ENCODE measurements at places on chromosomes 4 and X. TPM values are rescaled to one million over a fixed set of nuclear protein-coding genes. Genes with fewer than 3 reads are reported as not detected.

DNA sequence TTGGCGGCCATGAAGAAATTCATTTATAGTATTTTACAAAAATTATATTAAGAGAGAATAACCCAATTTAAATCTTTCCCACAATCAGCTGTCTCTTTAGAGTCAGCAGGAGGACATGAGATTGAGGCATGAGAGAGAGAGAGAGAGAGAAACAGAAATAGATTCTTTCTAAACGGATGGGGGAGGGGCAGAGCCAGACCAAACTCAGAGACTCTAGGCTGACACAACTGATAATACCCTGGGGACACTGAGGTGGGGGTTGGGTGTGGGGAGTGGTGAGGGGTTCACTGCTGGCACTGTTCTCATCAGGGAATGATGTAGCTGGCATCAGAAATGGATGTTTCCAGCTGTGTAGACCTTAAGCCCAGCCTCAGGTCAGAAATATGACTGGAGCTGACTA, 20.5 kb upstream of the HOPX start:
- no peak for DNase-seq

Gene RNF175
- polyA plus RNA-seq = 5.6 TPM

- no peak for DNase-seq
These were observed 10.0 kb upstream of the PLK4 start for GRCh38 chr4:127870688-127871087.

Gene SPANXC
- not detected for polyA plus RNA-seq

DNA sequence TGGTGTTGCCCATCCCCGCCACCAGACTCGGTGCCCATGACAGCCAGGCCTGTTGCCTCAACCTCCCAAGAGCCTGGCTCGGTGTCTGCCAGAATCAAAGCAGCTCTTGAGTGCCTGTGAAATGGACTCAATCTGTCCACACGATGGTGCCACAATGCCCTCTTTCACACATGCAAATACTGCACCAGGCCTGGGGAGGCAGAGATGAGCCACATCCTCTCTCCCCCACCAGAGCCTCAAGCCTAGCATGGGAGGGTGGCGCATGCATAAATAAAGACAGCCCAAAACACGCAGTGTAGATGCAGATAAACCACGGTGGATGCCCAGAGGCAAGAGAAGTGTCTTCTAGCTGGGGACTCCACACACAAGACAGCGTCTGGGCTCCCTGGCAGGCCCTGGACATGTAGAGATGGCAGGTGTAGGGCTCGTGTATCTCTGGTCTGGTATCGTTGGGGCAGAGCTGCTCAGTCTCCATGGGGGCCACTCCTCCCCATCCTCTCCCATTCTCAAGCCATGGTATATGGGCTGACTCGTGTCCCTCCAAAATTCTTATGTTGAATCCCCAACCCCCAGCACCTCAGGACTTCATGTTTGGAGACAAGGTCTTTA, 65.6 kb downstream of the JAKMIP1 start:
- DNase-seq = no peak

DNA sequence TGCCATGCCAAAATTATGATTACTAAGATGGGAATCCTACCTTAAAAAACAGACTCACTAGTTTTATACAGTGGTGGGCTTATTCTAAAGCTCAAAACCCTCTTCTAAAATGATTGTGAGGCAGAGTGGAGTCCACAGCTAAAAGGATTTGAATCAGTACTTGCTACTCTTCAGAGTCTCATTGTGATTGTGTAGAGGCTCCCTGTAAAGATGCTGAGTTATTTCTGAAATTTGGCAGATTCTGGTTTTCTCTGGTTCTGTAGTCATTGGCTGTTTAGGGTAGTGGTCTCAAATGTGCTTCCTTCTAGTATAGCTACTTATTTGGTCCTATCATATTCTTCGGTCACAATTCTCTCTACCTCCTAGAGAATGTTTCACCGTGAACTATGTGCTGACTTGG, 104.1 kb downstream of the FBXW7 start:
- DNase-seq = no peak

DNA sequence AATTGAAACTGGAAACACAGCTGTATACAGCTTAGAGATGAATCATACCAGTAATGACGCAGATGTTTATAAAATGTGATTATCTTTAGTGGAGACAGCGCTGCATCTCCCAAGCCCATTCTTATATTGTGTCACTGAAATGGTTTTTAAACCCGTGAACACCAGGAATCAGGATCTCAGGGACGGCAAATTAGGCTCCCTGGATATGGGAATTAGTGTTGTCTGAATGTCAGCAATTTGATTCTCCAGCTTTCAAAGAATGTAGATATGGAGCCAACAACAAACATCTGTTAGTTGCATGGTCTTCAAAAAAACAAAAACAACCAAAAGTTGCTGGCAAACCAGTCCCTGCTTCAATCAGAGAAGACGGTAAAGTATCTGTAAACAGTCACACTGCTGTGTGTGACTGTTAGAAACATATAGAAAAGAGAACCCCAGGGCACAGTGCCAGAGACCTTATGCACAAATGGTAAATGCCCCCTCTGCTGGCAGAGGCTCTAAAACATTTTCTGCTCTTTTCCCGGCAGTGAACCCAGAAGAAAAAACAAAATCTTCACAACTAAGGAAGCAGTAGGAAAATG, 351.9 kb upstream of the FTHL17 start:
- DNase-seq = no peak

GRCh38 chrX:3167771-3168170, 126.5 kb downstream of the ARSF start:
- no peak for DNase-seq

- no peak for DNase-seq
These were observed 29.1 kb downstream of the PHOX2B start for GRCh38 chr4:41719417-41719816.

Measured in right renal cortex interstitium (tissue), 3 donors.